Endothelial cell (in vitro differentiated cells): ENCODE measurements at places on chromosomes 16 and 17.
A peak's percentile ranks its signal among the peaks of the same experiment; 100 is the strongest.

DNA sequence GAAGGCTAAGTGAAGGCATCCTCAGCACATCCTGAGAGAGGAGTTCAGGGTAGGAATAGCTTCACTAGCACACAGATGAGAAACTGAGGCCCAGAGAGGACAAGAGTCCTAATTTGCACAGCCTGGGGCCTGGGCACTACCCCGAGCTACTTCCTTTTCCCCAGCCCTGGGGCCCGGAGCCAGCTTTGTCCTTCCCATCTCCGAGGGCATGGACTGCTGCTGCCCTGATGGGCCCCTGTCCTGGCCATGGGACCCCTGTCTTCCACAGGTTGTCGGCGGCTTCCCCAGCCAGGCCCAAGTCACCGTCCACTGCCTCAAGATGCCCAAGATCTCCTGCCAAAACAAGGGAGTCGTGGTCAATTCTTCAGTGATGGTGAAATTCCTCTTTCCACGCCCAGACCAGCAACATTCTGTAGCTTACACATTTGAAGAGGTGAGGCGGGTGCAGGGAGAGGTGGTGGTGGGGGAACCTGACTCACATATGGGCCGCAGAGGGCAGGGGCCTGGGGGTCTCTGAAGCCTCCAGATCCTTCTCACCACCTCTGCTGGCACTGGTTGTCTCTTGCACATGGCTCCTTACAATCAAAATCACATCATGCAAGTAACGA lies 11.4 kb upstream of the NLRC5 start:
- DNase-seq = no peak

- DNase-seq = no peak
These were observed 5.7 kb upstream of the C16orf92 start for GRCh38 chr16:30017277-30017656.

- DNase-seq = no peak
These were observed 324.0 kb downstream of the MAF start for GRCh38 chr16:79276501-79276900.

DNA sequence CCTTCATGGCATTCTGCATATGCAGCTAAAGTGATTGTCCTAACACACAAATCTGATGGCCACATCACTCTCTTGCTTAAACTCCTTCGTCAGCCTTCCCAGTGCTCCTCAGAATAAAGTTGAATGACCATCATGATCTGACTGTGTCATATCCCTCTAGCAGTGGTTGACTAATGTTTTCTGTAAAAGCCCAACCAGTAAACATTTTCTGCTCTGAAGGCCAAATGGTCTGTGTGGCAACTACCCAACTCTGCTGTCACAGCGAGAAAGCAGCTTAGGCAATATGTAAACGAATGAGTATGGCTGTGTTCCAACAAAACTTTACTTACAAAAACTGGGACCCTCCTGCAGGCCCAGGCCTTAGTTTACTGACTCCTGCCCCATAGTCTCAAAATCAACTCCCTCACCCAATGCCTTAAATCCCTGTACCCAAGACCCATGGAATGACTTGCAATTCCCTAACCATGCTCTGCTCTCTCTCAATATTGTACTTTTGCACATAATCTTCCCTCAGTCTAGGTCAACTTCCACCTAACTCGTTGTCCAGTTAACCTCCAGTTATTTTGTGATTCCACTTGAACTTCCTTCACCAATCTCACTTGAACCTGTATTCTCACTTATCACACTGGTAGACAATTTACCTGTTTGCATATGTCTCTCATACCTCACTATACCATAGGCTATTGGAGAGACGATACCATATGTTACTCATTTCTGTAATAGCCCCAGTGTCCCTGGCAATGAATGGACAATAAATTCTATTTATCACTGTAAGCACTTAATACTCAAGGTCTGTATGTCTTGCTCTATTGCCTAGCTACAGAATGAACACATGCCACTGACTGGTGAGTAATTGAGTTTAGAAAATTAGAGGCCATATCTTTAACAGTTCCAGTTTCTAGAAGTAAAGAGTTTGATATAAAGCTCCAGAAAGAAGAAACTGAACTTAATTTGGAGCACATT lies 29.1 kb downstream of the TMEM100 start:
- DNase-seq = no peak

GRCh38 chr17:20133517-20133916 lies 124.4 kb downstream of the SPECC1 start:
- no peak for DNase-seq

DNA sequence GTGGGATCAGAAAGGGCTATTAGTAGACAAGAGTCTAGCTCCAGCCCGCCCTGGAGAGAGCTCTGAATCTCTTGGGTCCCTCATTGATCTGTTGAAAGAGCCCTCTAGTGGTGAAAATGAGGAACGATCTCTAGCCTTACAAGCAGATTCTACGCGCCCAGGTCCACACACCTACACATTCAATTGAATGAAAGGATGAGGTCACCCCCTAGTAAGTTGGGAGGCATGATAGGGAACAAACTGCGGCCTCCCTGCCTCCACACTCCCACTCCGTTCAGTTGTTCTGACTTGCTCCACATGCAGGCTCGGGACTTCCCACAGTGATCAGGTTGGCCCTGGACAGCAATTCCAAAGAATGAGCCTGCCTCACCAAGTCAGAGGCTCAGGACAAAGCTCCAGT lies 2.9 kb upstream of the CACNG3 start:
- DNase-seq = peak; percentile 34

GRCh38 chr16:88405216-88406060 lies 22.7 kb downstream of the ZNF469 start:
- DNase-seq = no peak

DNA sequence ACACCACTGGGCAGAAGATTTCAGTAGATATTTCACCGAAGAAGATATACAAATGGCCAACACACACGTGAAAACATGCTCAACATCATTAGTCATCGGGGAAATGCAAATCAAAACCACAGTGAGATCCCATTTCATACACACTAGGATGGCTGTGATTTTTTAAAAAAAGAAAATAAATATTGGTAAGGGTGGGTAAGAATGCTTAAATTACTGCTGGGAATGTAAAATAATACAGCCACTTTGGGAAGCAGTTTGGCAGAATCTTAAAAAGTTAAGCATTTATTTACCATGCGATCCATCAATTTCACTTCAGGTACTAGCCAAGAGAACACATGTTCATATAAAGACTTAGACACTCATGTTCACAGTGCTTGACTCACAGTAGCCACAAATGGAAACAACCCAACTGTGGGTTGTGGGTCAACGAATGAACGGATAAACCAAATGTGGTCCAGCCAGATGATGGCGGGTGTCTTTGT lies 6.5 kb upstream of the C16orf74 start:
- DNase-seq = no peak

DNA sequence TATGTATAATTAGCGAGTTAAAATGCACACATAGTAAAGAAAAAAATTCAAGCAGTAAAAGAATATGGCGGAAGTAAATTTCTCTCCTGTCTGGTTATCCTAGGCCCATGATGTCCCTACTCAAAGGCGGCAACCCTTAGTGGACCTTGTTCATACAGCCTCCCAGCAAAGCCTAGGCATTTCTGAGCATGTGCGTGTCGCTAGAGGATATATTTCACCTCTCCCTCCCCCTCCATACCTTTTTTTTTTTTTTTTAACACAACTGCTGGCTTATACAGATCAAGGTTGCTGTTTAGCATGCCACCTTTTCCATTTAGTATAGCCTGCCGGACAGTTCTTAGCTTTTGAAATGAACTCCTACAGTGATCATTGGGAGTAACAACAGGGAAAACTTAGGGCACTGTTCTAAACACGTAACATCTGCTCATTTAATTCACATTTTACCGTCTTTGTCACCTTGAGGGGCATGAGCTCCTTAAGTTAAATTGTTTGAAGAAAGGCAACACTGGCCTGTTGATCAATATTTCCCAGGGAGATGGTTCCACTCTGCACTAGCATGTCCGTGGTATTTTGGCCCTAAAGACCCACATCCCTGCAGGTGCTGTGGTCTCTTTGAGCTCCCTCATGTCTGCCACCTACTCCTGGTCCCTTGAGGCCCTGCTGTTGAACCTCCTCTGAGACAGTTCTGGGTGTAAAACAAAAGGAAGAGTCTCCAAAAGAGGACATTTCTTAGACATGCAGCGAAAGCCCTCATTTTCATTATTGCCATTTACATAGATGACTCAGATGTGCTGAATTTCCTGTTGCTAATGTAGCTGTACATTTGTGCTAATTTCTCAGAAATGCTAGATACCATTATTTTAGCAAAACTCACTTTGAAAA lies 4.1 kb upstream of the TNFRSF13B start:
- DNase-seq = no peak

- DNase-seq = no peak
These were observed 9.9 kb downstream of the TMIGD1 start for GRCh38 chr17:30323895-30324319.
